Stimulated activated CD8-positive, alpha-beta memory T cell treated with anti-CD3 and anti-CD28 coated beads, Interleukin-15, amount 100 ng/mL, for 4 hours (primary cell): ENCODE measurements at places on chromosomes 5 and 9.

DNA sequence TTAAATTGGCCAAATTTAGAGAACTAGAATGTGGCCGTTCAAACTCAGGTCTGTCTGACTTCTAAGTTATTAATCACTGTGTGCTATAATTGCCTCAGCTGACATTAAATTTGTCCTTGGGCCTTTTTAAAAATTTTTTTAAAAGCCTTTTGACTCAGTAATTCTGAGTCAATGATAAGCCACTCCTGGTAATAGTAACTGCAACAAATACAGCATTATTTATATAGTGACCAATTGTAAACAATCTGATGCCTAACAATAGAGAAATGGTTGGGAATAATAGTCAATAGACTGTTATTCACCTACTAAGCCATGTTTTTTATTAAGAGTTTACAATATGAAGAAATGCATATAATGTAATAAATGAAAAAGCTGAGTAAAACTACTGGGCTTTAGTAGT lies 70.9 kb upstream of the FSD1L start:
- DNase-seq: no peak

DNA sequence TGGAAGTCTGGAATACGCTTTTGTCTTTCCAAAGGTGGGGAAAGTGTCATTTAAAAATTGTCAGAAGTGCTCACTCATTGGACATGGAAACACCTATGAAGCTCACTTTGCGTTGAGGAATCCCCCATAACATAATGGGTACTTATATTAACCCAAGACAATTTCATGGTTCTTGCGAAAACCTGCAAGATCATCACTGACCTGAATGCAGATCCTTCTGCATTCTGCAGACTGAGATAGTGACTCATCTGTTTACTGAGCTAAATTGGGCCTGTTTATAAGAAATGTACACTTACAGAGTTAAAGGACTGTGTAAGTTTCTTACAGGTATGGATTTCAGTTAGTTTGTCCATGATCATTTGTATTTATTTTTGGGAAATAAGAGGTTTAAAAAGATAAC lies 153.0 kb downstream of the HMHB1 start:
- no peak for DNase-seq

DNA sequence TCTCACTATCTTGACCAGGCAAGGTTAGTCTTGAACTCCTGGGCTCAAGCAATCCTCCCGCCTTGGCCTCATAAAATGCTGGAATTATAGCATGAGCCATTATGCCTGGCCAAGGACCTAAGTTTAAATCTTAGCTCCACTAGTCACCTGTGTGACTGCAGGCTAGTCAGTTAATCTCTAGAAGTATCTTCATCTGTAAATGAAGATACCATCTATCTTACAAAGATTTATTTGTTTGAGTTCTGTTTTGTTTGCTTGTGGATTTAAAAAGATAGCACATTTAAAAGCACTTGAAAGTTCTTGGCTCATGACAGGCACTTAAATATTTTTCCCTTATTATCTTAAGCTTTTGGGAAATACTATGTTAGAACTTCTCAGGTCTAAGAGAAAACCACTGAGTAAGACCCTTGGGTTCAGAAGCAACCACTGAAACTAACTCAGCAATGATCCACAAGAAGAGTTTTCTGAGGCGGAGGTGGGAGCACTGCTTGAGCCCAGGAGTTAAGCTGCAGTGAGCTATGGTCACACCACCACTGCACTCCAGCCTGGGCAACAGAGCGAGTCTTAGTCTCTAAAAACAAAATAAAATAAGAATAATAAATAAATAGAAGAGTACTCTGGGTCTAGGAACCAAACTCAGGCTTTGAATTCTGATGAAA lies 19.1 kb downstream of the TMEM245 start:
- no peak for DNase-seq

- DNase-seq: no peak
Observed at GRCh38 chr5:82169892-82170291, 108.3 kb downstream of the RPS23 start.

DNA sequence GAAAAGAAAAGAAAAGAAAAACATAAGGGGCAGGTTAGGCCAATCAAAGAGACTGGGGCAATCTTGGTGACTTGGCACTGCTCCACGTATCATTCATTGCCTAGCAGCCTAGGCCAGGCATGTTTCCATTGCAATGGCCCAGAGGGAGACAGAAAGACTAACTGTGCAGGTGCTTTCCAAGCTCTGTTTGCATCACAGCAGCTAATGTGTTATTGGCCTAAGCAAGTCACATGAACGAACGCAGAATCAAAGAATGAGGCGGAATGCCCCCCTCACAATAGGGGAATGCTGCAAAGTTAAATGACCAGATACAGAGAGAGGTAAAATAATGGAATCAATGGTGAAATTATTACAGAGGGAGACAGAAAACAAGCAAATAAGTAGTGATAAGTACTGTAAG lies 11.1 kb upstream of the VPS13A start:
- no peak for DNase-seq

- DNase-seq: no peak
Observed at GRCh38 chr5:169913479-169913878, 66.8 kb downstream of the INSYN2B start.

DNA sequence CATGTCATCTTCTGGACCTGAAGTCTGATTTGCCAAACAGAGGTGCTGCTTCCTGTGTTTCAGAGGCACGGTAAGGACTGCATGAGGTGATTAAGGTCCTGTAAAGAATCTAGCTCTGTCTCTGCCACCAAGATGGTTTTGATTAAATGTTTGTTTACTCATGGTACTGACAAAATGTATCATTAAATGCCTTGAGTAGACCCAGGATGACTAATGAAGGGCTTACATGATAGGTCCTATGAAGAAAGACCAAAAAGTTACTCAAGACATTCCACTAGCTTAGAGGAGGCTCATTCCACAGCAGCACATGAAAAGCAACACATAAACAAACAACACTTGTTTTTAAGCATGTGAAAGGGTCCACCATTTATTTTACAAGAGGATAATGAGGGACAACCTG lies 100.9 kb downstream of the BOD1 start:
- no peak for DNase-seq

- DNase-seq: no peak
Observed at GRCh38 chr5:138545919-138546562, 3.0 kb upstream of the ETF1 start.

DNA sequence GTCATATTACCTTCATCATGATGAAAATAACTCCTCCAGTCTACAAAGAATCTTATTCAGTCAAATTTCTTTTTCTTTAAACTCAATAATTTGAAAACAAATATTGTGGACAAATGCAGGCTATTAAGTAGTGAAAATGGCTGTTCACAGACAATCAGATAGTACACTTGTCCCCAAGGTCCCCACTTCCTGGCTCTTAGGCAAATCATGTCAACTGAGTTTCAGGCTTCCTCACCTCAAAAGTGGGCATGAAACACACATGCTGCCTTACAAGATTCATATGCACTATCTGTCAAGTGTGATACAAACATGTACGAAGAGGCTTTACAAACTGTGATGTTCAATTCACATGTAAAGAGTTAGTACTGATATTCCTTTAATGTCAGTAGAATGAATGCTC lies 385.2 kb upstream of the SEMA6A start:
- DNase-seq: no peak

DNA sequence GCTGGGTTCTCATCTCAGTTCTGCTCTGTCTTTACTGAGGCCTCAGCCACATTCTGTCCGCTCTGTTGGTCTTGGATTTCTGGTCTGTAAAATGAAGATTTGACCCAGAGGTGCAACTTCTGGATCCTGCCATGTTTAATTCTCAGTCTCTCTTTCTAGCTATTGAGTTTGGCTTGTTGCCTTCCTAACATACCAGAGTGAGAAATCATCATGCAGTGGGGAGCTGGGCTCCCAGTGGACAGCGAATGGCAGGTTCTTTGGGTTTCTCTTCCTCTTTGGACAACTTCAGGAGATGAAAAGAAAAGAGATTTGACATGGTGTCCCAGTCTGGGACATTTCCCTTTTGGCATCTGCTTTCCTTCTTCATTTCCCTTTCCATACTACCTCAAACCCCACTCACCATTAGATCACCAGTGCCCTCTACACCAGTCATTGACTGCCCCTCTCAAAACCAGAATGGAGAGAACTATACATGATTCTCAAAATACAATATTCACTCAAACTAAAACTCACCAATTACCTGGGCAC lies 334.7 kb downstream of the ACTL7B start:
- no peak for DNase-seq

DNA sequence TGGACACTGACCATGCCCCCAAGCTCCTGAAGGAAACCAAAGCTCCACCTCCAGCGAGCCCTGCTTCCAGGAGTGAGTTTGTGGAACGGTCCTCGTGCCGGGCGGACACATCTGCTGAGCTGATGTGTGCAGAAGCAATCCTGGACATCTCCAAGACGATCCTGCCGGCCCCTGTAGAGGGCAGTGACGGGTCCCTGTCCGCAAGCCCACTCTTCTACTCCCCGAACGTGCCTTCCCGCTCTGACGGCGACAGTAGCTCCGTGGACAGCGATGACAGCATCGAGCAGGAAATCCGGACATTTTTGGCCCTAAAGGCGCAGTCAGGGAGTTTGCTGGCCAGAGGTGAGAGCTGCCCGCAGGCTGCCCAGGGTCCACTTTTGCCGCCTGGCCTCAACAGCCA lies 6.2 kb downstream of the PPP1R26 start:
- DNase-seq: no peak

DNA sequence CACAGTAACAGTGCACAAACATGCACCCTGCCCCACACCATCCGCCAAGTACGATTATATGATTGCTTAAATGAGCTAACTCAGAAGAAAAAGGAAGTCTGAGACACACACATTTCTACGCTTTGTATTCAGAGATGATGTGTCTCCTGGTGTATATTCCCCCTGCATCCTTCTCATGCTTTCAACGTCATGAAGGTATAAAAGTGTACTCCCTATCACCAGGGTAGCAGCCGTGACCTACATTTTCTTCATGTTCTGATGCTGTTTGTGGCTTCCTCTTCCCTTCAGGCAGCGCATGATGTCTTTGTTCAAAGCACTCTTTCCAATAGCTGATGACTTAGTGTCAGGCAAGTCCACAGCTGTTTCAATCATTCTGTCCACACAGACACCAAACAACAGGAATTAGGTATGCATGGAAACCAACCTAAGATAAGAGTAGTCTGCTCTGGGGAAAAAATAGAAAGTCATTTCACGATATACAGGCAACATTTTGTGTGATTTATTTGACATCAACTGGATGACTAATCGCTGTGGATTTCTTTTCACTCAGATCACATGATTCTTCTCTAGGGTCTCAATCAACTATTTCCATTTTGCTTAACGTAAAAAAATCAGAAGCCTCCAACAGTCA lies 269.4 kb upstream of the PTGER4 start:
- DNase-seq: no peak

DNA sequence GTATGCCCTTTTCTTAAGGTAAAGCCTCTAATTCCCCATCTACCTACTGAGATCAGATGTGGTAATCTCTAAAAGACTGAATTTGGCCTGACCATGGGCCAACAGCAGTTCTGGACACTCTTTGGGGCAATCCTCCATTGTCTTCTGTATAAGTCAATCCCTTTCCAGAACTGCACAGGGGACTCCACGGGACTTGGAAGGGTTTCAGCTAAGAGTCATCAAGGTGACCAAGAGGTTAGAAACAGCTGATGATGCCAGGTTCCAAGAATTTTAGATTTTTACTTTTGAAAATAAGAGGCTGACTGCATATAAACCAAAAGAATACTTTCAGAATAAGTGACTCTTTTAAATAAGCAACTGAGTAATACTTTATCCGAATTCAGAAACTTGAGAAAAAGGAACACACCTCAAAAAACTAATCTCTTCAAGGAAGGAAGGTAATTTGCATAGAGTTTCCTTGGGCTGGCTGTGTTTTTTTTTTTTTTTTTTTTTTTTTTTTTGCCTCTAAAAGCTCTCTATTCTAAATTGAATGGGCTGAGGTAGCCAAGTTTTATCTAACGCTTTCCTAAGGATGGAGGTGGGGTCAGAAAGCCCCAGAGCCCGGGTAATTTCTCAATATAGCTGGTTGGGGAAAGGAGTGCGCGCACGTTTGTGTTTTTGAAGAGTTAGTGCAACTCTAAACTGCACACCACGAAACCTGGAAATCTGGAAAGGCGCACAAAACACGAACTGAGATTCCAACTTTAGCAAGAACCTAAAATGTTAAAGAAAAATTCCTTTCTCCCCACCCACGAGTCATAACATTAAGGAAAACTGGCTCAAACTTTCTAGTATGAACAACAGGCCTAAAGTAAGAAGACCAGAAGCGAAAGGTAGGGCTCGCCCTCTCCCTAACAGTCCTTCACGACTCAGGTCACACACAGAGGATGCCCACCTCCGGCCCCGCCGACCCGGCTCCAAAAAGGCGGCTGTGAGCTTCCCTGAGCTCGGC lies 1.3 kb downstream of the VCP start:
- no peak for DNase-seq

GRCh38 chr9:93893899-93894690 lies 61.1 kb downstream of the BARX1 start:
- no peak for DNase-seq

- no peak for DNase-seq
Observed at GRCh38 chr5:115817386-115817785, 927 bp upstream of the CDO1 start.

- no peak for DNase-seq
Observed at GRCh38 chr9:134162926-134163370, 1.4 kb downstream of the RNU6ATAC start.

DNA sequence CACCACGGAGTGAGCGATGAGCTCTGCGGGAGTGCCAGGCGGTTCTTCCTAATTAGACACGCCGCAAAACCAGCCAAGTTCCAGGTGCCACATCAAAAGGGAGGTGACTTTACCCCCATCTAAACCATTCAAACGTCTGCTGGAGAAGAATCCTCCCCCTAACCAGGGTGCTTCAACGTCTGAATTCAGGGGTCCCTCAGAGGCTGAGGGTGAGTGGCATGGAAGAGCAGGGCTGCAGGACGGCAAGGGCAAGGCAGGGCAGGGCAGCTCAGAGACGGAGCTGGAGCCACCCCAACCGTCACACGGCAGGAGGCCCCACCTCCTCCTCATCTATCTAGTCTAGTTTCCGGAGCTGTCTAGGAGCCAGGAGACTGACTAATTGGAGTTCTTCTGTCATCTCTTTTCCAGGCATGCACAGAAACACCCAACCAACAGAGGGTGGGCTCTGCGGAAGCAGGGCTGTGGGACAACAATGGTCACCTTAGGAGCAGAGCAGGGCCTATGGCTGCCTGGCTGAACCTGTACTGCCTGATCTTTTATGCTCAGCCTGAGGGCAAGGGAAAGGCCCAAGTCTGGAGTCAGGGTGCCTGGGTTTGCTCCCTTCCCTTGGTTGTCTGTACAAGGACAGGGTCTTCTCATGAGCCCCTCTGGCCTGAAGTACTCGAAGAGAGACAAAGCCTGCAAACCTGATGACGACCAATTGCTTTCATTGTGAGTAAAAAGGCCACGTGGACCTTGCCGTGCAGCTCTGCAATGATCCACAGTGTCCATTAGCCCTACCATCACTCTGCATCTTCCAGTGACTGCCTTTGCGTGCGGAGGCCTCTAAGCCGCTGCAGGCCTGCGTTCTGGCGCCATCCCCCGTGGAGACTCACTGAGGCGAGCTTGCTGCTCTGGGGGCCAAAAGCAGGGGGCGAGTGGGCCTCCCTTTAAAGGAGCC lies 81.0 kb upstream of the SLC25A51 start:
- no peak for DNase-seq

DNA sequence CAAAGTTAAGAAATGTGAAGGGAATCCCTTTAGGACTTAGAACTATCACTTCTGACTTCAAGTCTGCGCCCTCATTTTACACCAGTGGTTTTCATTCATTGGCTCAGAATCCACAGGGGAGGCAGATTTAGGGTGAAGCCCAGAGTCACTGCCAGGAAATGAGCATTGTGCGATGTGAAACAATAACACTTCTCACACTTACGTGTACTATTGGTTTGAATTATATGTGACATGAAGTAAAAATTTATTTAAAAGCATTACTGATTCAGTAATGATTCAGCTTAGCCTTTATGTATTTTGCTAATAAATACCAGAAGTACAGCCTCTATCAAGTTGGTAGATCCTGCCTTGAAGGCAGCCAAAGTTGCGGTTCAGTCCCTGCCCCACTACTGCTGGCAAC lies 98.6 kb downstream of the PAM start:
- DNase-seq: no peak
